ENCODE measurements at places on chromosomes 2 and 18. TPM values are rescaled to one million over a fixed set of nuclear protein-coding genes. Genes with fewer than 3 reads are reported as not detected.

The BOLL gene
- polyA plus RNA-seq: 0.09 TPM

The NEB gene
- 18.5 TPM for polyA plus RNA-seq

DNA sequence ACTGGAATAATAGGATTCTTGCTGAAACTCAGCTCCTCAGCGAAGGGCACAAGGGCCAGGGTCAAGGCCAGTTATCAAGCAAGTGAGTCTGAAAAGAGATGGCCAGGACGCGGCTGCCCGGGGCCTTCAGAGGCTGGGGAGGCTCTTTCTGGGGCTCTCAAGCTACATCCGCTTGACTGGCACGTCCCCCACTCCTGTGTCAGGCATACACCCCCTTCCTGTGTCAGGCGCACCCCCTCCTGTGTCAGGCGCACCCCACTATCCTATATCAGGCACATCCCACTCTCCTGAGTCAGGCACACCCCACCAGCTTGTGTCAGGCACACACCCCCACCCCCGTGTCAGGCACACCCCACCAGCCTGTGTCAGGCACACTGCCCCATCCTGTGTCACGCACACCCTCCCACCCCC is 91.8 kb downstream of the TPO start:
- no peak for DNase-seq

- no peak for DNase-seq
Observed at GRCh38 chr2:88628571-88628939, 1.3 kb upstream of the EIF2AK3 start.

- no peak for DNase-seq
Observed at GRCh38 chr2:233495503-233496496, 70.8 kb downstream of the USP40 start.

The TDRD15 gene
- polyA plus RNA-seq: not detected

The HOXD13 gene
- not detected for polyA plus RNA-seq

The SOS1 gene
- polyA plus RNA-seq: 44.6 TPM

DNA sequence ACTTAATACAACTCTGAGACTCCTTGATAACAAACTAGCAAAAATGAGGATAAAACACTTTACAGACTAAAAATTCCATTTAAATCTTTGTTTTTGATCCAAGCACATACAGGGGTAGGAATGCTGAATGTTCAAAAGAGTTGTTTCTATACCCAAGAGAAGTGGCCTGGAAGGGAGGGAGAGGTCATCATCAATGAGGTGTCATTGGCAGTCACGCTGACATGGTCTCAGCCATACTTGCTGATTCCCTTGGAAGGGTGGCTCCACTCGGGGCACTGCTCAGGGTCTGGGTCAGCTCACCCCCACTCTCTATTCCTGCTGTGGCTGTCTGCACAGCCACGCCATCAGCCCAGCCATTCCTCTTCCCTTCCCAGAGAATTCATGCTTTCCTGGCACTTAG is 105.2 kb upstream of the PELI1 start:
- DNase-seq: no peak

Measured in large intestine (tissue), 12 donors.